SJSA1 (cell line): ENCODE measurements at places on chromosomes 12 and 14. TPM values are rescaled to one million over a fixed set of nuclear protein-coding genes. Genes with fewer than 3 reads are reported as not detected.
A peak's percentile ranks its signal among the peaks of the same experiment; 100 is the strongest.

GRCh38 chr14:75970989-75971388 is 10.8 kb downstream of the TGFB3 start:
- DNase-seq = no peak

DNA sequence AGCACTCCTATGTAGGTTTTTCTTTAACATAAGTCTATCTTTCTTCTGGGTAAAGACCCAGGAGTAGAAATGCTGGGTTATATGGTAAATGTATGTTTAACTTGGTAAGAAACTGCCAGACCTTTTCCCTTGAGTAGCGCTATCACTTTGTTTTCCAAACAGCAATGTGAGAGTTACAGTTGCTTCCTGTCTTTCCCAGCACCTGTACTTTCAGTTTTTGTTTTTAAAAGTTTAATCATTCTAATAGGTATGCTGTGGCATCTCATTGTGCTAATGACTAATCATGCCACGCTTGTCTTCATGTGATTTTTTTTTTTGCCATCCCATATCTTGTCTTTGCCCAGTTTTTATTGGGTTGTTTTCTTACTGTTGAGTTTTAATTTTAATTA is 28.1 kb downstream of the GIT2 start:
- DNase-seq = no peak

- no peak for DNase-seq
Measured at GRCh38 chr14:54420478-54421142, 20.6 kb downstream of the CNIH1 start.

DNA sequence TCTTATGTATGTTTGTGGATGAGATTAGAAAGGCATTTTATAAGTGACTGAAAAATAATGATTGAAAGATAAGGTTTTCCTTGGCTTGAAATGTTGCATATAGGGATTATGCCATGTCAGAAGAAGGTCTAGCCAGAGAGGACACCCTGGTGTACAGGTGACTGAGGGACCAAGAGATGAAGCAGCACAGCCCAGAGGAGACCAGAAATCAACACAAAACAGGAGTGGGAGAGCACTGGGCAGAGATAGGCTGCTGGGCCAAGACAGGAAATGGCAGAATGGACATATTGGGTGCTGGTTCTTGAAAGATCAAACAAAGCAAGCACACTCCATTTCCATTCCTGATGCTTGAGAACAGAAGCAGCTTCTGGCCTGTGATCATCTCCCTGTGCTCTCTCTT is 24.4 kb upstream of the FRMD6 start:
- DNase-seq = no peak

Gene PLCZ1
- total RNA-seq = not detected in 2 replicates

- no peak for DNase-seq
Measured at GRCh38 chr14:105273062-105273461, 24.7 kb downstream of the BTBD6 start.

GRCh38 chr14:75268633-75269550 is 9.7 kb upstream of the FOS start:
- no peak for DNase-seq

- DNase-seq = no peak
Measured at GRCh38 chr14:91417120-91417982, at the start of gene CCDC88C. Gene CCDC88C, minus strand, starts transcription at chr14:91417820. Its CDS starts 130 bp downstream, at chr14:91417690.

GRCh38 chr12:72082986-72083820 is 144.6 kb downstream of the TPH2 start:
- DNase-seq = no peak

Gene FAM222A
- total RNA-seq = 7.4 and 7.8 TPM in 2 replicates

- DNase-seq = no peak
Measured at GRCh38 chr12:52946797-52947547, 1.9 kb upstream of the KRT18 start.

DNA sequence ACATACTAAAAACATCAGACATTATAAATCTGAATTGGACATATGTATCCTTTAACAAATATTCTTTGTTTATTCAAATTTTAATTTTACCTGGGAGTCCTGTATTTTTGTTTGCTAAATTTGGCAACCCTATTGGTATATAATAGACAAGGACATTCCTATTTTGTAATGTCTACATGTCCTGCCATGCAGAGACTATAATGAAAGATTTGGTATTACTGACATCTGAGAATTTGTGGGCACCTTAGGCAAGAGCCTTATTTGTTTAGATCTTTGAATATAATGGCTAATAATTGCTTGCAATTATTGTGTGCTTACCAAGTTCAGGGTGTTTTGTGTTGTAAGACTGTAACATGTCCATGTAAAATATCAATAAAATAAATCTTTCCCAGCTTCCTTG is 334.4 kb downstream of the KCNH5 start:
- DNase-seq = no peak

Gene STX2
- total RNA-seq = 22.6 and 47.9 TPM in 2 replicates

DNA sequence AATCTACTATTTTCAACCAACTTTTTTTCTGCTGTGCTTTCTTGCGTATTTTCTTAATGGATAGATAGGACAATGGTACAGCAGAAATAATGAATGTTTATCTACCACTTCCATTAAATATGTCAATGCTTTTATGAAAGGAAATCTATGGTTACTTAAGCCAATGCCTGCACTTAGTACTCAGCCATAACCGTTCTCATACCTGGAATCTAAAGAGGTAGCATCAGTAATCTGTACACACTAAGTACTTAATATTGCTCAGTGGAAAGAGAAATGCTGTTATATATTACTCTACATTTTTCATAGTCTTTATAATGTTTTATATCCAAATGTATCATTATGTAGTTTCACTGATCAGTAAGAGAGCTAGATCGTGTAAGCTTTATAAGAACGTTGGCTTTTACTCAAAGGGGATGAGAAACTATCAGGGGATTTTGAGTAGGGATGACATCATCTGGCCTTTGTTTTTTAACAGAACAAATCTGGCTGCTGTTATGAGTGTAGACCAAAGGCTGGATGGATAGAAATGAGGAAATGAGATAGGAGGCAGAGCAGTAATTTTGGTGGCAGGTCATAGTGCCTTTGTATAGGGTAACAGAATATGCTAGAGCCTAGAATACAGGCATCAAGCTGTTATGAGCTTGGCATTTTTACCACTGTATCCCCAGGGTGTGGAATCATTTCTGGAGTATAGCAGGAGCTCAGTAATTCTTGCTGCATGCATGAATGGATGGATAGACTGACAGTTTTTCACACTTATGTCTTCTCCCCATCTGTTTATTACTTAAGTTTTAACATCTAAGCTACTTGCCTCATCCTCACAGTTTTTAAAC is 34.0 kb downstream of the ALG10B start:
- DNase-seq = no peak

GRCh38 chr14:94691660-94692034 is 78.3 kb downstream of the GSC start:
- DNase-seq = no peak

- DNase-seq = no peak
Measured at GRCh38 chr14:101776344-101776743, 14.8 kb downstream of the PPP2R5C start.

GRCh38 chr12:130145731-130146130 is 16.5 kb upstream of the FZD10 start:
- DNase-seq = no peak

DNA sequence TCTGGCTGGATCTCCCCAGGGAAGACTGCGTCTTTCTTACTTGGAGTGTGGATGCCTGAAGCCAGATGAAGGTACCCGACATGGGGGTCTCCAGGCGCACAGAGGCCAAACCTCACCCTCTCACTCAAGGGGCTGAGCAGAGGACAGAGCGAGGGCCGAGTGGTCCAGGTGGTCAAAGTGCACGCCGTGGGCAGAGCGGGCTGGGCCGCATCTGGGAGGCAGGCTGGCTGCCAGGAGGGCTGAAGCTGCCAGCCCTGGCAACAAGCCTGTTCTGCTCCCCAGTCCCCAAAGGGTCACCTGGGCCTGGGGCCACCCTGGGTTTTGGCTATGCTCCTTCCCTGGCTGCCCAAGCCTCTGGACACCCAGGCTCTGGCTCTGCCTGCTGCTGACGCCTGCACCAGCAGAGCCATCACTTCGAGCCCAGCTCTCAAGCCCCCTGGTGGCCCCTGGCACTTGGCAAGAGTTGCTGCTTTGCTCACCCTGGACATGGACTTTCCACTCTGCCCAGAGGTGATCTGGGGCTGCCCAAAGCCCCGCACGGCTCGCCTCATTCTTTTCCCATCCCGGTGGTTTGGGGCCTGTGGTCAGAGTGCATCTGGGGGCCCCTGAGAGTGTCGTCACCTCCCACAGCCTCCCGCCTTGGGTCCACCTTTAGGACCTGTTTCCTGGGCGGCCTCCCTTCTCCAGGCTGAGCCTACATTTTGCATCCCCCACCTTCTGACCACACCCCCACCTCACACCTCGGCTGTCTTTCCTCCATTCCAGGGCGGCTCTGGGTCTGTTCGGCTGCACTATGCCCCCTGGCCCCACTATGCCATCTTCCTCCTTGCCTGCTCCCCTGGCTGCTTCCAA is 2.8 kb downstream of the ADSS1 start:
- DNase-seq = no peak

Gene INSM2
- total RNA-seq = not detected in 2 replicates

Gene VRTN
- not detected in 2 replicates for total RNA-seq

GRCh38 chr12:8033153-8034044 is 883 bp downstream of the FOXJ2 start:
- peak; percentile 72 for DNase-seq

GRCh38 chr14:23483236-23483854 is 13.8 kb downstream of the NGDN start:
- no peak for DNase-seq

- no peak for DNase-seq
Measured at GRCh38 chr14:59177262-59177661, 11.2 kb upstream of the DAAM1 start.

- DNase-seq = no peak
Measured at GRCh38 chr14:104133496-104133895, 4.9 kb upstream of the KIF26A start.

Gene FOXN4
- total RNA-seq = not detected in 2 replicates

DNA sequence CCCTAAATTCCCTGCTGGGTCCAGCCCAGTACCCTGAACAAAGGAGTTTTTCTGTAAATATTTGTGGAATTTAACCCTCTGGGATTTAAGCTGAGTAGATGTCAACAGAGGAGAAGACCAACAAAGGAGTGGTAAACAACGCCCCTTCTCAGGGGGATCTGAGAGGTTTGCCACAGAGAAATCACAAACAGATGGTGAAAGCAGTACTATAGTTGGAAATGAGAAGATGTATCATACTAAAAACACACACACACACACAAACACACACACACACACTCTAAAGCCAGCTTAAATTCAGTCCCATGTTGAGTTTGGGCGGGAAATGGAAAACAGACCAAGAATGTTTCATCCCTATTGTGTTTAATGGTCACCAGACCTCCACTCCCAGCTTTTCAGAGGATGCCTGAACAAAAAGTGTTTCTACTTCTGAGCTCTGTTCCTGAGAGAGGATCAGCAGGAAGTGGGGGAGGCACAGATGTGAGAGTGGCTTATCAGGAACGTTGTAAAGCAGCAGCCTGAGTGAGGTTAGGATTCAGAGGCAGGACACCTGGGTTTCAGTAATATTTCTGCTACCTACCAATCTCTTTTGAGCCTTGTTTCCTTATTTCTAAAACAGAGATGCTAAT is 3.2 kb downstream of the BIN2 start:
- peak; percentile 84 for DNase-seq

DNA sequence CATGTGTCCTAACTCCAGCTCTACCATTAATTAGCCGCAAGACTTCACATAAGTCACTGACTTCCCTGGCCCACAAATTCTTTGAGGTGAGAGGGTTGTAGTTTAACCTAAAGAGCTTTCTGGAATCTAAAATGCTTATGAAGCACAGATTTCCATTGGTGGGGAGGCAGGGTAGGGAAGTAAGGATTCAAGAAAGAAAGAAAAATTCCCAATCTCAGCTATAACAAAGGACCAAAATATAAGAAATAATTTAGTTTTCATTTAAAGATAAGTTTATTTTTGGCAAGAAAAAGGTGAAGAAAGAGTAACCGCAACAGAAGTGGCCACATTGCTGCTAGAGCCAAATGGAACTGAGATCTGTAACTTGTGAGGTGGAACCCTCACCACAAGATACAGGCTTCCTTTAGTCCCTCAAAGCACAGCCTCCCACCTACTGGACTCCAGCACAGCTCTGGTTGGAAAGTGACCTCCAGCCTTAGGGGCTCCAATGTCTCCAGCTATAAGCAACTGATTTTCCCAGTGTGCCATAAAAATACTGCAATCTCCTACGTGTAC is 23.6 kb downstream of the DAD1 start:
- DNase-seq = no peak

Gene FAM181A
- not detected in 2 replicates for total RNA-seq

- no peak for DNase-seq
Measured at GRCh38 chr12:32499048-32499447, 99.7 kb downstream of the FGD4 start.

Gene CCDC177
- not detected in 2 replicates for total RNA-seq

DNA sequence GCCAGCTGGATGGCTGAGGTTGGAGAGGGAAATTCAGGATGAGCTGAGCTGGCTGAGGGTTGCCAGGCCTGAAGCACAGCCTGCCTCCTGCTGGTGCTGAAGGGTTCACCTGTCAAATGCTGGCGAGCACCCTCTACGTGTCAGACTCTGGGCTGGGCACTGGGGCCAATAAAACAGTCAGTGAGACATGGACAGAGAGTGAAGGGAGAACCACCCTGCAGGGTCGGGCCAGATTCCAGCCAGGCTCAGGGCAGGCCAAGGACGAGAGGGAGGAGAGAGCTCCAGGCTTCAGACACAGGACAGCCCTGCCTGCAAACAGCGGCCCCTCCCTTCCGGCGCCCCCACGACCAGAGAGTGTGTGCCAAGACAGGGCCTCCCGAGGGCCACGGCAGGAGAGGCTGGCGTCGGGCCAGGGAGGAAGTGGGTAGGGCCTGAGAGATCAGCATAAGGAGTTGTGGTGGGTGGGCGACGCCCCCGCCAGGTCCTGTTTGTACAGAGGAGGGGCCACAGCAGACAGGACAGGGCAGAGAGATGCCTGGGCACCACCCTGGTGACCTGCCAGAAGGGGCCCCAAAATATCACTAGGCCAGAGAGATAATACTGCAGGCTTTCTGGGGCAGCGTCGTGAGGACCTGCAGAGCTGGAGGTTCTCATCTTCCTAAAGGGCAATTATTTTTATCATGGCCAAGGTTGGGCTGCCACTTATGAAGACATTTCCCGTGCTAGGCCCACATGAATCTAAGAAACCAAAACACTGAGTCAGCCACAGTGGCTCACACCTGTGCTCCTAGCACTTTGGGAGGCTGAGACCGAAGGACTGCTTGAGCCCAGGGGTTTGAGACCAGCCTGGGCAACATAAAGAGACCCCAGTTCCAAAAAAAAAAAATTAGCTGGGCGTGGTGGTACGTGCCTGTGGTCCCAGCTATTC is 73.1 kb upstream of the GPR68 start:
- DNase-seq = no peak

DNA sequence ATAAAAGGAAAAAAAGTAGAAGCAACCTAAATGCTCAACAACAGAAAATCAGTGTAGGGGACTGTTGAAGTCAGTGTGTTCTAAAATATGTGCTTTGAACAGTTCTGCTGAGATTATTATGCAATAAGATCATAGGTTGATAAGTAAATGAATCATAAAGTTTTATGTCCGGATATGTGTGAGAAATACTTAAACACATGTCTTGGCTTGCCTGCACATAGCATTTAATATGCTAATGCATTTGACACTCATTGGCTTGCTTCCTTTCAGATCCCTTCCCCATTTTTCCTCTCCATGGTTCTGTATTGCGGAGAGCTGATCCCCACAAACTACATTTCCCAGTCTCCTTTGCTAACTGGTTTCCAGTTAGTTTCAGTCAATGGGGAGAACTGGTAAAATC is 573.8 kb upstream of the TBX3 start:
- DNase-seq = no peak

- DNase-seq = no peak
Measured at GRCh38 chr12:125114365-125115141, 49.3 kb downstream of the AACS start.

Gene ZDHHC22
- 0.03 TPM in 1 of 2 replicates, not detected in the other for total RNA-seq

Gene ARHGAP9
- total RNA-seq = 30.6 TPM in 2 replicates

- no peak for DNase-seq
Measured at GRCh38 chr14:96905065-96905464, 107.9 kb downstream of the VRK1 start.

Gene SMIM41
- total RNA-seq = not detected in 2 replicates
